Hippocampal formation (tissue), 2 donors: ENCODE measurements at places on chromosomes 16 and 17.

DNA sequence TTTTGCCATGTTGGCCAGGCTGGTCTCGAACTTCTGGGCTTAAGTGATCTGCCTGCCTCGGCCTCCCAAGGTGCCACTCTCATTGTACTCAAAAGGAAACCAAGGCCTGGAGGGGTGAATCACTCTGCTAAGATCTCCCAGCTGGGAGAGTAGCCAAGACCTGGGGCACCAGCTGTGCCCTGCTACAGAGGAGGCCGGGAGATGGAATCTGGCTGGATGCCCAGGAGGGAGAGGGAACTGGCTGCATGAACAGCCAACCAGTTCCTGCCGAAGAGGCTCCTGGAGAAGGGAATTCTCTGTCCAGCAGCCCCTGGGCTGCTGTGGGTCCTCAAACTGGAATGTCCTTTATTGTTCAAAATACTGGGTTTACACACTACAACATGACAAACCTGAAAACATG, 238.7 kb upstream of the CIBAR2 start:
- DNase-seq = peak; percentile 81

GRCh38 chr17:71725811-71726210, 395.0 kb upstream of the SOX9 start:
- no peak for DNase-seq

GRCh38 chr17:79171188-79171587, 96.6 kb downstream of the ENGASE start:
- no peak for DNase-seq

DNA sequence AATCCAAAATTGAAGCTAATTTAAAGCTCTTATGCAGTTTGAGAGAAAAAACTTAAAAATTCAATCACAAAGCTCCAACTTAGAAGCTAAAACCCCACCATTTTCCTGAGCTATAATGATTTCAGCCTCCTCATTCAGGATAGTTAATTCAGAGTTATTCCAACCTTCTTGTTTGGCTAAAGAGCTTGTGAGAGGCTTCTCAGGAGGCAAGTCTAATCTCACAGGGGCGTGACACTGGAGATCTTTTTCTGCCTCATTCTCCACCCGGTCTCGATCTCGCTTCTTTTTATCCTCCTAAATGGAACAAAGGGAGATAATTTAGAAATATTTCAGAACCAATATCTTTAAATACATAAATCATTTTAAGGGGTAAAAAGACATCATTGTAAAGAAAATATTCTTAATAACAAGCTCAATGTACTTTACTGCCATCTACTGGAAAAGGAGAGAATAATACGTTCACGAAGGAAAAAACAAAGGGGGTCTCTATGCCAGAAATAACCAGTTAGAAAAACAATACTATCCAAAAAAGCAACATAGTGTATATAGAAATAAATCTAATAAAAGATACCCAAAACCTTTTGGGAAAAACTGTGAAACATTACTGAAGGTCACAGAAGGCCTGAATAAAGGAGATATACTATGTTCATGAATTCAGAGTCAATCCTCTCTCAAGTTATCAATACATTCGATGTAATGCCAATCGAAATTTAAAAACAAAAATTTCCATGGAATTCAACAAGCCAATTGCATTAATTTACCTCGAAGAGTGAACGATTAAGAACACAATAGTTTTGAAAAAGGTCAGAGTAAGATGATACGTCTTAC, 13.9 kb downstream of the BRD7 start:
- no peak for DNase-seq

DNA sequence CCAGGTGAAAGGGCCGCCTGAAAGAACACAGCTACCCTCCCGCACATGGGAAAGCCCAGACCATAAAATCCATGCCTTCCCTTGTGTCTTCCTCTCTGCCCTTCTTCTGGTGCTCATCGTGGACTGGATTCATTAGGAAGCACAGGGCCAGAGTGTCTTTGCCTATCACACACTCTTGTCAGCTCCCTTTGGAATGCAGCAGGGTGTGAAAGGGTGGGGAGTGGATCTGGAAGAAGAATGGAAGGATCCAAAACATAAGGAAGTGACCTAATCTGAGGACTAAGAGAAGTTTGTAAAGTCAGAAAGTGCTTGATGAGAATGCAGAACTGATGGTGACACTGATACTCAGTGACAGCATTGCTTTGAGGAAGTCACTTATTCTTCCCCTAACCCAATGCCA, 1147.3 kb upstream of the GOT2 start:
- no peak for DNase-seq

DNA sequence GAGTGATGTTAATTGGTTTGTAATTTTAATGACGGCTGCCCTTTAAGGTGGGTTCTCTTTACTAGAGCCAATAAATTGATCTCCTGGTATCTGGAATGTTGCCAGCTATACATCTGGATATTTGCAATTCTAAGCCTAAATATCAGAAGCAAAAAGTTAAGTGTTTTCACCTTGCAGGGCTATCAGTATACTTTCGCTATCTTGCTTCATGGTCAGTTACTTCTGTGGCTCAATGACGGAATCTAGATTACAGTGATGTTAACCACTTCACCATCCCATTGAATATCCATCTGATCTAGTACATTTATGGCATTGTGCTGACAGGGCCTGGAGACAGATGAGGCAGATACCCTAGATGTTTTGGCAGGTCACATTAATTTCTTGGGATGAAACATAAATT, 28.3 kb downstream of the CCL4 start:
- no peak for DNase-seq

- DNase-seq = no peak
Observed at GRCh38 chr17:52145476-52145875, 13.0 kb downstream of the CA10 start.
